IMR-90 (cell line): ENCODE measurements at places on chromosomes 1 and 21.

DNA sequence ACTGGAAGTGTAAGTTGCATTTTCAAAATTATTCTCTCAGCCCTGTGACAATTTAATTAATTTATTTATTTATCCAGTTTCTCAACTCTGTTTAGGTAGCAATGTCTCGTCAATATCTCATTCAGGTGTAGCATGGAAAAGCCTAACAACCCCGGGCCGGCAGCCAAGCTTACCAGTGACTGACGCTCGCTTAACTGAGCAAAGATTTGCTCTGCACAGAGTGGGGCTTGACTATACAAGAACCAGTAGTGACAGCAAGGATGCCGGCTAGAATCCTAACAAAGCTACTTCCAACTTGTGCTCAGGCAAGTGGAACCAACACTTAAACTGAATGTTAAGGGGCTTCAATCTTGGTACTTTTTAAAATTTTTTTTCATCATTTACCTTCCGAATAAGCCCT lies 80.9 kb upstream of the ESRRG start:
- no peak for DNase-seq

GRCh38 chr1:15958111-15958510 lies 17.8 kb downstream of the ZBTB17 start:
- no peak for DNase-seq

- no peak for DNase-seq
Measured at GRCh38 chr1:218390618-218391017, 45.5 kb downstream of the TGFB2 start.

GRCh38 chr1:109891930-109892329 lies 18.7 kb upstream of the CSF1 start:
- no peak for DNase-seq
